ENCODE measurements at places on chromosomes 11 and 22. TPM values are rescaled to one million over a fixed set of nuclear protein-coding genes. Genes with fewer than 3 reads are reported as not detected.
A peak's percentile ranks its signal among the peaks of the same experiment; 100 is the strongest.

KCNJ1 gene
- not detected for total RNA-seq

HTR3B gene
- total RNA-seq: not detected

GRCh38 chr11:13970986-13971385 lies 8.5 kb downstream of the SPON1 start:
- peak; percentile 37 for DNase-seq

GRCh38 chr11:73140213-73141030 lies 1.7 kb downstream of the FCHSD2 start:
- DNase-seq: no peak

DNA sequence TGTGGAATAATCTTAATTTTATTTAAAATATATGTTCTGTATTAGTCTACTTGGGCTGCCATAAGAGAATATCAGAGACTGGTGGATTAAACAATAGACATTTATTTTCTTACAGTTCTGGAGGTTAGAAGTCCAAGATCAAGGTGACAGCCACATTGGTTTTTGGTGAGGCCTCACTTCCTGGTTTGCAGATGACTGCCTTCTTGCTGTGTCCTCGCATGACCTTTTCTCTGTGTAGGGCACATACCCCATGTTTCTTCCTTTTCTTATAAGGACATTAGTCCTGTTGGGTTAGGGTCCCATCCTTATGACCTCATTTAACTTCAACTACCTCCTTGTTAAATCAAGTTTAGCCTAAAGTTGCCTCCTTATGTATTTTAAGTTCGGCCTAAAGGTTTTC lies 202.7 kb upstream of the MPPED2 start:
- DNase-seq: no peak

SCARF2 gene
- 12.3 TPM for total RNA-seq

MPPED2 gene
- total RNA-seq: 8.5 TPM
